Left ventricle myocardium superior (tissue), 1 donor: ENCODE measurements at places on chromosomes 11 and 22.
A peak's percentile ranks its signal among the peaks of the same experiment; 100 is the strongest.

GRCh38 chr11:109096266-109096665 lies 325.7 kb upstream of the C11orf87 start:
- DNase-seq: no peak

DNA sequence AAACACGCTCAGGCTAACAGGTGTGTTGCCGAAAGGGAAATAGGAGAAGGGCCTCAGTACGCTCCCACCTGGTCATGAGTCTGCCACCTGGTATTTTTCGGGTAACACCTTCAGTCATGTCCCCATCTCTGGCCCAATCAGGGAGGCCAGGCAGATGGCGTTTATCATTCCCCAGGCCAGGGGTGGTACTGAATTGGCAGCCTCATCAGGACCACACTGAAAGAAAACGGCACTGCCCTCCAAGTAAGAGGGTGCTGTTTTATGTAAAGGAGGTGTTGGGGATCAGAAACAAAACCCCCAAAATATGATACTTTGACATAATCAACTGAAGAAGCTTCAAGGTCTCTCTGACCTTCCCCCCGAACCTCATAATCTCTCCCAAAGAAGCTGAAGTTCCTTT lies 58.9 kb downstream of the RCN1 start:
- DNase-seq: no peak

DNA sequence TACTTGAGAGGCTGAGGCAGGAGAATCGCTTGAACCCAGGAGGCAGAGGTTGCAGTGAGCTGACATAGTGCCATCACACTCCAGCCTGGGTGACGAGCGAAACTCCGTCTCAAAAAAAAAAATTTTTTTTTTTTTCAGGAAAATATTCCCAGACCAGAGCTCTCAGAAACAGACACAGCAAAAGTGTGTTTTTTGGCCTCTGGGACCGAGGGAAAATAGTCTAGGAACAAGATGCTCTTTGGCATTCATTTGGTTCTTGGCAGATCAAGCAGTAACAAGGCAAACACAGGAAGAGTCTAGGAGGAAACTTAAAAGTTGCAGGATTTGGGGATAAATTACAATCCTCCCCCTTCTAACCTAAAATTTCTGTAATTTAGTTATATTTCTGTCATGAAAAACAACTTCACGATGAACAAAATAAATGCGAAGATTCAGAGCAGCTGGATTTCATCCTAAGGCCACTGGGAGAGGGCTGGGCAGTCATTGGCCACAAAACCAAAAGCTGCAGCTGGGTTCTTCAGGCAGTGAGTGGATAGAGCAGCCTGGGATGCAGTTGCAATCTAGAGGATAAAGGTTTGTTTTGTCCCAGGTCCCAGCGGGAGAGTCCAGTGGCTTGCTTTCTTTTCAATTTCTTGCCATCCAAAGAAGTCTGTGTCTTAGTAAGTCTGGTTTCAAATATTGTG lies 19.7 kb downstream of the ATG16L2 start:
- DNase-seq: no peak

GRCh38 chr11:36016263-36016662 lies 72.4 kb downstream of the LDLRAD3 start:
- no peak for DNase-seq

DNA sequence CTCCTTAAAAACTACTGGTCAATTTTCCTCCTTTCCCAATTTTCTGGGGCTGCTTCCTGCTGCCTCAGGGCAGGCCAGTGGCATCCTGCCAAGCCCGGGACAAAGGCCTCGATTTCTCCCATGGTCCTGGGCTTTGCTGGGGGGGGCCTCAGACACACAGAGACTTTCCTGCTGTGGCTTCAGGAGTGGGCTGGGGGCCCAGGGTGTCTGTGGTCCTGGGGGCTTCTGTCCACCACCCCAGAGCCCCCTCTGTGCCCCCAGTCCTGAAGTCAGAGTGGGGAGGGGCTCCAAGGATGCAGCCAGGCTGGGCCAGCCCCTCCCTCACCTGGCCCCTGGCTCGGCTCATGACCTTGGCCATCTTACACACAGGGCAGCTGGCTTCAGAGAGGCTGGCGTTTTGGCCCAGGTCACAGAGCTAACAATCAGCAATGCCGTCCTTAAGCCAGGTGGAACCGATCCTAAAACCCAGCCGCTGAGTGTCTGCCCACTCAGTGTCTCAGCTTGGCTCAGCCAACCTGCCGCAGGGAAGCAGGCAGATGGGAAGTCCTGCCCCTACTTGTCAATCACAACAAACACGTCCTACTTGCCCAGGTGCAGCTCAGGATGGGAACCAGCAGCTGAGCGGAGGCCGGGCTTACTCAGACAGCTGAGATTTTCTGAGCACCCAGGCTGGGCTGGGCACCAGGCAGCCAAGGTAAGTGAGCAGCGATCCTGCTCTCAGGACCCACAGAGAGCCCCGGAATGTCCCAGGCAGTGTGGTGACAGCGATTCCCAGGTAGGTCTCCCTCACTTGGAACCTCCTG lies 34.6 kb downstream of the OSBPL5 start:
- peak; percentile 48 for DNase-seq

DNA sequence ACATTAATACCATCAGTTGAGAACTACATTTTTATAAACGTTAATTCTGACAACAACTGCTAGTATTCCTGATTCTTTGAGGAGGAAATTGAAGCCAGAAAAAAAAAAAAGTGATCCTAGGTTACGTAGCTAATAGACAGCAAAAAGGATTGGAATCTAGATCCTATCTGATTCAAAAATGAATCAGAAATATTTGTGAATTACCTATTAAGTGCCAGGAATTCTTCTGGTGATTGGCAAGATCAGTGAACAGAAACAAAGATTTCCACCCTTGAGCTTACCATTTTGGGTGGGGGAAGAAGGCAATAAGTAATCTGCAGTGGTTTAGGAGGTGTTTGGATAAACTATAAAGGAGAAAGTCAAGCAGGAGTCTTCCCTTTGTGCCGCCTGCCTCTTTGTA lies 63.9 kb upstream of the LARGE1 start:
- no peak for DNase-seq

GRCh38 chr11:92475819-92476218 lies 251.2 kb downstream of the FAT3 start:
- DNase-seq: no peak

GRCh38 chr11:129505266-129505665 lies 129.6 kb downstream of the BARX2 start:
- DNase-seq: no peak

DNA sequence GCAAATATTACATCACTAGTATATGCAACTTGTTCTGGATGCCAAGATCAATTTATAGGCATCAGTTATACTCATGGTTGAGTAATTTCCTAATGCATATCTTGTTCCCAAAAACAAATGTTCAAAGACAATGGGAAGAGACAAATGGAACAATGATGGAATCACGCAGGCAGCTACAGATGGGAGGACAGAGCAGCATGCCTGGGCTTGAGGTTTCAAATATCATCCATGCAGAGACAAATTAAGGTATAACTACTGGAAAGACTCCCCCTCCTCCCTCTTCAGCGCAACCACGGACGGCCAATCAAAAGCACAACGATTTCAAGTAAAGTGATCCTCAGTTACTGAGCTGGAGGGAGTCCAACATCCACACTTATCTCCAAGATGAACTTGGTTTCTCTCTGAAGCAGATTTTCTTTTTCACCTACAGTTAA lies 106.8 kb downstream of the CCDC83 start:
- no peak for DNase-seq

DNA sequence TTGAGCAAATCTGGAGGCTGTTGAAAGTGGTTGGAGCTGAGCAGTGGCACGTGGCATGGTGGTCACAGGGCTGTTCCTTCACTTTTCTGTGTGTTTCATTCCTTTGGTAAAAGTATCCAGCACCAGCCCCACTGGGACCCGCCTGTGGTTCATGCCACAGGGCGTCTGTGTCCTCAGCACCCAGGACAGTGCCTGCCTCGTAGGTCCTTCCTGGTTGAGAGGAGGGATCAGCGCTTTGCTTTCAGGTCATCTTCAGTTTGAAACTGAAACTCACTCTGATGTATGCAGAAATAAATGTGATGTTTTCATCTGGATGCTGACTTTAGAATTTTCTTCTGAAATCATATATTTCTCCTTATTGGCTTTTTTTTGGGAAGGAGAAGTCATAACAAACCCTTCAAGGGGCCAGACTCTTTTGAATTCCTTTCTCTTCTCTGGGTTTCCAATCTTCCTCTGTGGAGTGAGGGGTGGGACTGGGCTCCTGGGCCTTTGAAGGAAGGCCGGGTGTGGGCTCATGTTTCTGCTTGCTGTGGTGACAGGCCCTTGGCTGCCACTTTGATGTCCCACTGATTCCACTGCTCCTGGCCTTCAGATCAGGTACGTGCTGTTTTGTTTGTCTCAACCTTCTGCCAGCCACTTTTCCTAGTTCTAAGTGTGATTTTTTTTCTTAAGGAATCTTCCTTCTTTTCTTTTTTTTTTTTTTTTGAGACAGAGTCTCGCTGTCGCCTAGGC lies 26.2 kb downstream of the TBC1D22A start:
- no peak for DNase-seq

DNA sequence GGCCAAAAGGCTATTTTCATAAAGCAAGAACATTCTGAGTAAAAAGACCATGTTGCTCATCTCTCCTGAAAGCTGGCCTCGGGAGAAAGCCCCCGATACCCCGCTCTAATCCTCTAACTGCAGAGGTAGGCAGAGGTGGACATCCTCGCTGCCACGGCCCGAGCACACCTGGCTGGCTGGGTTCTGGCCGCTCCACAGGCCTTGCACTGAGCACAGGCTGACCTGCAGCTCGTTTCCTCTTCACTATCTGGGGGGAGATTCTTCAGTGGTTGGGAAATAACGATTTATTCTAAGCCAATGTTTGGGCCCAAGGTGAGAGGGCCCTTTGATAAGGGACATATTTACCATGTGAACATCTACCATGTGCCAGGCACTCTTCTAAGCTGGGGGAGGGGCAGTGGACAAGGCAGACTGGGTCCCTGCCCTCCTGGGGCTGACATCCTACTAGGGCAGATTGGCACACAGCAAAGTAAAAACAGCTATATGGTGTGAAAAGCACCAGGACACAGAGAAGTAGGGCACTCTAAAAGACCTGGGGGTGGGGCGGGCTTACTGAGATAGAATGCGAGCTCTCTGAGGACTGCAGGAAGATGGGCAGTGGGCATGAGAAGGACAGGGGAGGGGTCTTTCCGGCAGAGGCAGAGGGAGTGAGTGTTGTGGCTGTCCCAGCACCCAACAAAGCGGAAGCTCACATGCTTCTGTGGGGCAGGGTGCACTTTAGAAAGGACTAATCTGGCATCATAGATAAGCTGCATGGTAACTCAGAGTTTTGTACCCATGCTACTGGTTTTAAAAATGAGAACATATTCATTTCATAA lies 65.5 kb upstream of the ARFGAP3 start:
- DNase-seq: no peak

GRCh38 chr11:79397252-79397651 lies 43.6 kb downstream of the TENM4 start:
- no peak for DNase-seq

- peak; percentile 25 for DNase-seq
Observed at GRCh38 chr11:60482361-60482760, 10.2 kb upstream of the MS4A12 start.

DNA sequence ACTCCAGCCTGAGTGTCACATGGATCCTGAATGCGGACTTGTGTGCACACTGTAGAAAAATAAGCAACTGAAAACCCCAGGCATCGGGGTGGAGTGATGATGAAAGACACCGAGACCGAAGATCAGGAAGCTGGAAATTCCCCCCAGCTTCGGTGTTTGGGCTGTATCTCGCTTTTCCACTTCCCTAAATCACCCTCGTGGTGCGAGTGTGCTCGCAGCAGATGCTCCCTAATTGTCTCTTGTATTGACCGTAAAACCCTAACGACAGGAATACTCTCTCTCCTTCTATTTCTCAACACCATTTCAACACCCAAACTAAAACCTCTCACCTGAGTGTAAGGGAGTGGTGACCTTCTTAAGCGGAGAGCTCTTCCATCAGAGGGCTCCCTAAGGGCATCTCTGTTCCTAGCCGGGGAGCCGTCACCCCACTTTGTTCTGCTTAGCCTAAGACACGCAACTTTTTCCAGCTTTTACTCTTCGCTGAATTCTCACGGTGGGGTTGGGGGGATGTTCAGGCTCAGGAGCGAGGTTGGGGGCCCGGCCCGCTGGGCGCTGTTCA lies 635 bp upstream of the GRK3 start:
- no peak for DNase-seq

DNA sequence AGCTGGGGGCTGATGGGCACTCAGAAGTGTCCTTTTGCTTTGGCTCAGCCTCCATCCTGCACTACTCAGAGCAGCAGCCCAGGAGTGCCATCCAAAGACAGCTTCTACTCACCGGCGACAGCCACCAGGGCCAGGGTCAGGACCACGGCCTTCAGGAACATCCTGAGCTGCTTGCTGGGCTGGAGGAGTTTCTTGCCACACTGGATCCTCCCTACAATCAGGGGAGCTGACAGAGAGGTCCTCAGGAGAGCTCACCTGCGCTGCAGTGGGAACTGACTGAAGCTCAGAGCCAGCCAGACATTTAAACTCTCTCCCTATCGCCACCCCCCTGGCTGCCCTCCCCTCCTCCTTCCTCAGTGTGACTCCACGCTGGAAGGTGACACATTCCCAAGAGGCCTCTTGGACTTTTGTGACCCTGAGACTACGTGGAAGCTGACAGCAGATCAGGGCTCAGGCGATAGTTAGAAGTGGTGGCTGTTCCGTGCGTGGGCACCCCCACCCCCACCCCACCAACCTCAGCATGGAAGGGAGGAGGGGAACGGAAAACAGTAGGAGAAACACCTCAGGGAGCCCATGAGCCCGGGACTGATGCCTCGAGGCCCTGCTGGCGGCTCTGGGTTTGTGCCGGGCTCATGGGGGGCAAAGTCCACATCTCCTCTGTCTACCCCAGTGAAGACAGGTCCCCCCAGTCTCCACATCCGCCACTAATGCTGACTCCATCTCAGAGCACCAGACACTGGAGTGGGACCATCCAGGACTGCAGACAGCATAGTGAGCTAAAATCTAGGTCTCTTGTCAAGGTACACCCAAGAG lies at the start of gene APOA4:
APOA4 (minus strand) TSS at position 274 of the 813 bp plus-strand sequence; CDS start at position 161, 113 bp downstream.
- DNase-seq: no peak

GRCh38 chr11:91686700-91687099 lies 537.9 kb upstream of the FAT3 start:
- no peak for DNase-seq

DNA sequence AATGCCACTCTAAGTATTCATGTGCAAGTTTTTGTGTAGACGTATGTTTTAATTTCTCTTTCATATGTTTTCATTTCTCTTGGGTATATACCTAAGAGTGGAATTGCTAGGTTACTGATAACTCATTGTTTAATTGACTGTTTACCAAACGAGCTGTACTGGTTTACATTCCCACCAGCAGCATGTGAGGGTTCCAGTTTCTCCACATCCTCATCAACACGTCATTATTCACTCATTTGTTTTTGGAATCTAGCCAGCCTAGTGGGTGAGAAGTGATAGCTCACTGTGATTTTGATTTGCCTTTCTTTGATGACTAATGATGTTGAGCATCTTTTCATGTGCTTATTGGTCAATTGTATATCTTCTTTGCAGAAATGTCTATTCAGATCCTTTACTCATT lies 4.0 kb downstream of the ANKRD13D start:
- DNase-seq: no peak

DNA sequence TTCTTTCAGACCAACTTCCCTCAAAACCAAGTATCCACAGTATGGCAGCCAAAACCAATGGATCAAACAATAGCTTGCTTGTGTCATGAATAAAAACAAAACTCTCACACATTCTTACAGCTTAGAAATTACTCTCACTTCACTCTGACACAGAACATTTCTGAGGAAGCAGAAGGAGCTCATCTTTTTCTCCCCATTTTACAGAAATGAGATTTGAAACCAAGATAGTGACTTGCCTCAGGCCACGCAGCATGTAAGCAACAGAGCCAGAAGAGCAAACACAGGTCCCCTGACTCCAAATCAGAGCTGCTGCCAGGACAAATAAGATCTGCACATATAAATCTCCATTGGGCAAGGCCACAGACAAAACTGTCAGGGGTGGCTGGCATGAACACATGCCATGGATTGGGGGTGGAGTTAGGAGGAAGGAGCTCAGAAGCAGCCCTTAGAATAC lies 64.8 kb downstream of the RAB30 start:
- no peak for DNase-seq
